T-helper 17 cell (primary cell): ENCODE measurements at places on chromosomes 4 and X. TPM values are rescaled to one million over a fixed set of nuclear protein-coding genes. Genes with fewer than 3 reads are reported as not detected.

IBSP gene
- total RNA-seq, result not detected

DNA sequence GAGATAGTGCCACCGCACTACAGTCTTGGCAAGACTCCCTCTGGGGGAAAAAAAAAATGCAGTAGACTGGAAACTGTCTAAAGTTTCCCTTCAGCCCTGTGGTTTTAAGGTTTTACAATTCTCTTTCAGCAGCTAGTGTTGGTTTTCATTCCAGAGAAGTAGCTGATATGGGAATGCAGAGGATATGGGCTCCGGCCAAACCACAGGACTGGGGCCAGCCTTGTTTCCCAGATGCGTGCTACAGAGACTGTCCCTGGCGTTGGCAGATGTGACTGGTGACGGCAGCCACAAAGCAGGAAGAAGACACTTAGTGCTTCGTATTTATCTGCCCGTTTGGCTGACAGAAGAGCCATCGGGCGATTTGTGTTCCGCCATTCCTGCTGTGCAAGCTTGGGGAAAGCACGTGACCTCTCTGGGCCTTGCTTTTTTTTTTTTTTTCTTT, 43.2 kb downstream of the ZBTB49 start:
- DNase-seq, result no peak

MXRA5 gene
- not detected for total RNA-seq

GRCh38 chr4:15575966-15576365, 79.2 kb downstream of the FBXL5 start:
- DNase-seq, result no peak

- no peak for DNase-seq
Measured at GRCh38 chr4:153916273-153916755, 127.4 kb upstream of the SFRP2 start.

- DNase-seq, result no peak
Measured at GRCh38 chrX:23478561-23478960, 143.9 kb downstream of the PTCHD1 start.

EDA gene
- 5.9 TPM for total RNA-seq

- peak; percentile 30 for DNase-seq
Measured at GRCh38 chrX:39162322-39162735, 361.1 kb downstream of the MID1IP1 start.

PNMA6A gene
- total RNA-seq, result 0.52 TPM

DNA sequence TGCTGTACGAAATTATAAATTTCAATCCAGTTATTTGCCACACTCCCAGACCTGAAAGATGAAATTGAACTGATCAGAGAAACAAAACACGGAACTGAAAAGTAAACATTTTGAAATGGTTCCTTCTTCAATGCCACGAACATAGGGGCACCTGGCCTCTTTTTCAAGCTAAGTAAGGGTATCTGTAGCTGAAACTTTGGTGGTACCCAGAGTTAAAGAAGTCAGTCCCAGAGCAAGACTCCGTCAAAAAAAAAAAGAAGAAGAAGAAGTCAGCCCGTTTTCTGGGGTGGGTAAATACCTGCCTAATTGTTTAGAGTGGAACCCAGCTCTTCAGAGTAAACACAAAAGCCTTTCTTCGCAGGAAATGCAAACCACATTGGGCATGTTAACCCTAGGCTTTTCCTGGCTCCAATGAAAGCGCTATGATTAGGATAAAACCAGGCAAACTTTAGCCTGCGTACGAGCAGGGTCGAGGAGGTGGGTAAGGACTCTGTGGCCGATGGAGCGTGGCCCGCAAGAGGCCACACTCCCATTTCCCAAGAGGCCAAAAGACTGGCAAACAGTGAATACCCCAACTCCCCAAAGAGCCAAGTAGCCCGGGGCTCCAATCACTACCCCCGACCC, 1.3 kb downstream of the ANTXR2 start:
- no peak for DNase-seq
